MCF 10A (cell line): ENCODE measurements at places on chromosomes 6 and 20. TPM values are rescaled to one million over a fixed set of nuclear protein-coding genes. Genes with fewer than 3 reads are reported as not detected.

SYNDIG1 gene
- total RNA-seq: not detected in 2 replicates

CDKAL1 gene
- total RNA-seq: 11.8 and 13.2 TPM in 2 replicates

FOXP4 gene
- 16.5 and 18.4 TPM in 2 replicates for total RNA-seq

AVP gene
- total RNA-seq: not detected in 2 replicates

UBE2J1 gene
- 39.0 and 40.0 TPM in 2 replicates for total RNA-seq

OPRL1 gene
- total RNA-seq: 0.12 and 0.15 TPM in 2 replicates

CLVS2 gene
- not detected in 2 replicates for total RNA-seq

FAM217A gene
- not detected in 2 replicates for total RNA-seq

STX11 gene
- total RNA-seq: 1.1 and 2.1 TPM in 2 replicates

SLC32A1 gene
- total RNA-seq: not detected in 2 replicates

PTPRK gene
- total RNA-seq: 50.2 and 55.5 TPM in 2 replicates

RNF182 gene
- not detected in 2 replicates for total RNA-seq

TNFRSF21 gene
- total RNA-seq: 17.8 and 19.3 TPM in 2 replicates

PROKR2 gene
- not detected in 2 replicates for total RNA-seq

TLDC2 gene
- not detected in 2 replicates for total RNA-seq

UST gene
- total RNA-seq: 10.0 and 10.8 TPM in 2 replicates

CDH22 gene
- total RNA-seq: not detected in 2 replicates

C6orf132 gene
- 19.5 and 31.9 TPM in 2 replicates for total RNA-seq

NTSR1 gene
- 4.5 and 6.2 TPM in 2 replicates for total RNA-seq

PPIL1 gene
- total RNA-seq: 53.6 and 54.9 TPM in 2 replicates

SYNJ2 gene
- 8.9 and 10.3 TPM in 2 replicates for total RNA-seq

FANCE gene
- total RNA-seq: 12.3 and 13.3 TPM in 2 replicates

SCRT2 gene
- not detected in 2 replicates for total RNA-seq

SLC2A10 gene
- total RNA-seq: not detected in 2 replicates

C6orf52 gene
- 5.0 and 6.5 TPM in 2 replicates for total RNA-seq

SLC17A2 gene
- not detected in 2 replicates for total RNA-seq
